Kidney epithelial cell (primary cell): ENCODE measurements at places on chromosomes 5 and 9.

- peak; percentile 5 for DNase-seq
These were observed 336.7 kb upstream of the KIF2A start for GRCh38 chr5:61969347-61969746.

DNA sequence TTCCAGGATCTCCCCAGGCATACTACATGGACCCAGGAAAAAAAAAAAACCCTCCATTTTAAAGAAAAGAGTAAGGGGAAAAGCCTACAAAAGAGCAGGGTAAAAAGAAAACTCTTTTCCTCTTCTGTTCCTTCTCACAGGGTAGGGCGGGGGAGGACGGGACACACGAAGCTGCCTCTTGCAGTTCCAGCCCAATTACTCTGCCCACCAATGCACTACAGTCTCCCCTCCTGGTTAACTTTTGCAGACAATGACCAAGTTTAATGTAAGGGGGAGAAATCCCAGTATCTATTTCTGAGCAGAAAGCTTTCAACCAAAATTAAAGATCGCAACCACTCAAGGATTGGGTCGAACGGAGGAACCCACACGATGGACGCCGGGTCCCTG is 1.3 kb downstream of the BRD3 start:
- no peak for DNase-seq

GRCh38 chr5:109027983-109028607 is 280.4 kb downstream of the FER start:
- DNase-seq: no peak

DNA sequence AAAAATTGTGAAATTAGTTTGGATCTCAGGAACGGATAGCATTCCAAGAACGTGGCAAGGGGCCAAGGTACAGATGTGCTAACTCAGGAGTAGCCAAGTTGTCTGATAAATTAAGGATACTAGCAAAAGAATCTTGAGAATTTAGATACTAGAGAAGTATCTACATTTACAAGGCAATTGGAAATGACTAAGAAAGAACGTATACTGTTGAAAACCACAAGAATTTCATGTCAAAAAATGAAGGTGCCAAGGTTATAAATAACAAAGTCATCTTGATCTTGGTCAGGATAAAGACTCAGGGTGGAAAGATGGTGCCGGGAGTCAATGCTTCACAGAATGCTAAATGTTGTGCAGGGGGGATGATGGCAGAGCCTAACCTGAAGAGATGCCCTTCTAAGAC is 19.2 kb downstream of the CAPSL start:
- DNase-seq: no peak

DNA sequence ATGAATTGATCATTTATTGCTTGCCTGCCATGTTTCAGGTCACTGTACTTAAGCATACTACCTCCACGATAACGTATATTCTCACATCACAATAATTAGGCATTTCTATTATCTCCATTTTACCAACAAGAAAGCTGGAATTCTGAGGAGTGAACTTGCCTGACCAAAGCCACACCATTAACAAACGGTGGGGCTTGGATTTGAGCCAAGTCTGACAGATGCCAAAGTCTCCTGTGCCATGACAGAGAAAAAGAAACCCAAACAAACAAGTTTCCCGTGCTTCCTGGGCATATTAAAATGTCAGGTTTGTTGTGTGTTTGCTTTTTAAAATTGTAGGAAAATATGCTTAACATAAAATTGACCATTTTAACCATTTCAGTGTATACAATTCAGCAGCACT is 40.8 kb upstream of the KCNV2 start:
- no peak for DNase-seq

DNA sequence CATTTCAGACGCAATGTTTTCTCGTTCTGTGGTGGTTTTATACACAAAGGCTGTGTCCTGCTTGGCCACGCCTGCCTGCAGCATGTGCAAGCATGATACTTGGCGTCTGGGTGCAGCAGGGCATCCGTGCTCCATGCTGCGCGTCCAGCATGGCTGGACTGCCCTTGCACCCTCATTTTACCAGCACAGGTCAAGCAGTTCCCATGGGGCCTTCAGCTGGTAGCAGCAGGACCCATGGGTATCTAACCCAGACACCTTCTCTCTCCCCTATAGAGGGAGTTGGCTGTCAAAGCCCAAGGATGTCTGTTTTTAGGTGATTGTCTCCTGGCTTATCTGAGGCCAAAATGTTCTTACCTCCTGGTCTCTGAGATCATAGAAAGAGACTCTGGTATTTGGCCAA is 158.3 kb upstream of the PITX1 start:
- no peak for DNase-seq

DNA sequence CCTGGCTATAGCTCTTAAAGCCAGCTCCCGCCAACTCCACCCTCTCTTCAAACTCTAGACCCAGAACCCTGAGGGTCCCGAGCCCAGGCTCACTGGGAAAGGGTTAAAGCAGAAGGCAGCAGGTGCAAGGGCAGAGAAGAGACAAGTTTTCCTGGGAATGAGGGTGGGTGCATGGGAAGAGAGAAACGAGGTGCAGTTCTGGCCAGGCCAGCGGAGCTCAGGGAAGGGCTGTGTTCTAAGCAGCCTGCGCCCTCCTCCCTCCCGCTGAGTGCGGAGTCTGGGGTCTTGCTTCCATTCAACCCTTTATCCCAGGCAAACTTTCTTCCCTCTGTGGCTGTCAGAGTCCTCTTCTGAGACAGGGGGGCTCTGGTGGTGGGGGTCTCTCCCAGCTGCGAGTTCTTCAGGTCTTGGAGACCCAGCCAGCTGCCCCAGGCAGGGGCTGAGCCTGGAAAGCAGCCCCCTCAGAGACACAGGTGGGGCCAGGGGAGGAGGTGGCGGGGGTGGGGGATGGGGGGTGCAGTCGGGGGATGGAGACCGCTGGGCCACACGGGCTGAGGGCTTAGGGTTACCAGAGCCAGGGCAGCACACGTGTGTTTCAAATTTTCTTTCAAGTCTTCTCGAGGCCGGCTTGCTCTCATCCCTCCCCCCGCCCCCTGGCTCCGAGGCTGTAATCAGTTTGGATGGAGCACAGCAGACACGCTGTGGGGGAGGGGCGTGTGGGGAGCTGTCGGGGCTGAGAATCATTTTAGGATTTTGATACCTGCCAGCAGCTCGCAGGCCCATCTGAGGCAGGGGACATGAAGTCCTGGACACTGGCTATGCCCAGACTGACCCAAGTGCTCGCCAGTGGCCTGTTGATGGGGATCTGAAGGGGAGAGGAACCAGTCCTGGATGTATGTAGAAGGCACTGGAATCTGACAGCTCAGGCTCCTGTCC is 169.6 kb upstream of the SMIM23 start:
- no peak for DNase-seq

- DNase-seq: no peak
These were observed 454.2 kb downstream of the PDE4D start for GRCh38 chr5:59439303-59439702.

- no peak for DNase-seq
These were observed 536.0 kb downstream of the NR2F1-AS1 start for GRCh38 chr5:93044859-93045666.

GRCh38 chr5:124444147-124444775 is 302.2 kb downstream of the ZNF608 start:
- no peak for DNase-seq

DNA sequence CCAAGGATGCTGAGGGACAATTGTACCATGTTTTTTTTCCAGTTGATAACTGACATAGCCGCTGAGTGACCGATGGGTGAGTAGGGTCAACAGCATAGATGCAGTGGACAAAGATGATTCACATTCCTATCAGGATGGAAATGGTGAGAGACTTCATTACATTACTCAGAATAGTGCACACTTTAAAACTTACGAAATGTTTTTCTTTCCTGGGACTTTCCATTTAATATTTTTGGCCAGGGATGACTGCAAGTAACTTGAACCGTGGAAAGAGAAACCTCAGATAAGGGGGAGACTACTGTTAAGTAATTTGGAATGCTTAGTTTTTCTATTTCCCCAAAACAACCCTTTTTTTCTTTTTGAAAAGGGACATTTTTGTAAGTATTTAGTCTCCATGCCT is 3.0 kb upstream of the TUSC1 start:
- no peak for DNase-seq

GRCh38 chr5:103111468-103111867 is 8.5 kb downstream of the GIN1 start:
- no peak for DNase-seq

GRCh38 chr9:78171651-78172050 is 64.2 kb upstream of the CEP78 start:
- DNase-seq: no peak
